ENCODE measurements at places on chromosomes 16 and 17.

DNA sequence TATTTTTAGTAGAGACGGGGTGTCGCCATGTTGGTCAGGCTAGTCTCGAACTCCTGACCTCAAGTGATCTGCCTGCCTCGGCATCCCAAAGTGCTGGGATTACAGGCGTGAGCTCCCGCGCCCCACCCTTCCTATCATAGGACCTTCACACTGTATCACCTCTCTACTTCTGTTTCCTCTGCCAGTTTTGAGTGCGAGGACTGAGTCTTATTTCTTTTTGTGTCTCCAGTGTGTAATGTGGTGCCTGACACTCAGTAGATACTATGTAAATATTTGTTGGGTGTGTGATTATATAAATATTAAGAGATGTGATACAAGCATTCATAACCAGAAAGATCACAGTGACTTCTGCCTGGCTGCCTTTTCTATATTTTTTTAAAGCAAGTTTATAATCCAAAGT is 10.5 kb downstream of the PRKCA start:
- DNase-seq = no peak

DNA sequence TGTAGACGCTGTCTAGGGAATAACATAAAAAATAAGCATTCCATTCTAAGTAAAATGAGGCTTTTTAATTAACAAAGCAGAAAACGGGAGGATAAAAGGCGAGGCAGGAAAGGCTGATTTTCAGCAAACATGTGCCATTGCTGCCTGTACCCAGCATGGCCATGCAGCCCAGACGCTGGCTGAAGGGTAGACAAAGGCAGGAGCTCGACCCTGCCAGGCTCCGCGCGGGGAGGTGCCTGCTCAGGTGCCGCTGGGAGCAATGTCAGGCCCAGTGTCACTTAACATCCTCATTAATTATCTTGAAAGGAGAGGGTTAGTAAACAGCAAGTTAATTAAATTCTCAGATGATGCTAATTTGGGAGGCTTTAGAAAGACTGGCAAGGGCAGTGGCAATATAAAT is 136.0 kb downstream of the ZFHX3 start:
- DNase-seq = no peak

- DNase-seq = no peak
Measured at GRCh38 chr17:5580367-5580766, 3.9 kb downstream of the NLRP1 start.

DNA sequence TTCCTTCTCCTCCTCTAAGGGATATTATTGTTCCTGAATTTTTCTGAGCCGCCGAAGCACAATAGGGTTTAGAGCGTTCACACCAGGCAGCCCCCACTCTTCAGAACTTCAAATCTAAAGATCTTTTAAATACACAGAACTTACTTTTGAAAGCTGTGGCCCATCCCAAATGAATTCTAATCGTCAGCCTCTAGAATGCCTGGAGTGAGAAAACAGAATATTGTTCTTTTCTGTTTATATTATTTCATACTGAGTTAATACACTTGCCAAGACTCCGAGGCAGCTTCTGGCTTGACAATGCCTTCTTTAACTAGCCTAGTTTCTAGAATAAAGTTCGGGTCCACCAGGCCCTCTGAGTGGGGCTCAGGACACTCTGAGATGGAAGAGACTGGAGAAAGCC is 405.6 kb downstream of the WWOX start:
- no peak for DNase-seq

GRCh38 chr17:49401971-49402611 is 12.6 kb downstream of the PHB1 start:
- DNase-seq = no peak

DNA sequence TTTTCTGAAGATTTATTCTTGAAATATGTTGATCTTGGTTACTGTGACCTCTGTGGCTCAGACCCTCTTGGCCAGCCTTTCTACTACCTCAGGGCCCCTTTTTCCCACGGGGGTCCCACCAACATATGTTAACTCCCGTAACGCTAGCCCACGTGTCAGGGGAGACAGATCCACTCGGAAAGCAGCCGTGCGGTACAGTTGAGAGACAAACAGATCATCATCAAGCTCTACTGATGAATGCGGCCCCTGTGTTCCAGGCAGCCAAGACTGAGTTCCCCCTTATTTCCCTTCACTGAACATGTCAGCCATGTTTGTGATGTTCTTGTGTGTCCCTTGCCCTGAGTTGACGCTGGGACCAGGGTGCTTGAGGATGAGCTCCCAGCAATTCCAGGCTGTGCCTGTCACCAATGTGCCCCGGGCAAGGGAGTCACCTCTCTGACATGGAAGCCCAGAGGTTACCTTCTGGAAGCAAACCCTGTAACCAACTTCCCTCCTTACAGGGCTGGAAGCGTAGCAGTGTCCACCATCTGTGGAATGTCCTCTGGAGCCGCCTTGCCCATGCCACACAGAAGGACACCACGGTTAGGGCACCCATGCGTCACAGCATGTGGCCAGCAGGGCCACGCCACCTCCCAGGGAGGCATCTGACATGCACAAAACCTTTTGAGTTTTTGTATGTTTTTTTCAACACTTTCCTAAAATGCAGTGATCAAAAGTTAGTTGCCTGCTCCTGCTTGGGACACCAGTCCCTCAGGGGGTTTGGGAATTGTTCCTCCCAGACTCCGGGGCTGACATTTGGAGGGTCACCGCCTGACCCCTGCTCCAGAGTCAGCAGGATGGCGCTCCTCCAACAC is 193.7 kb upstream of the CHMP6 start:
- DNase-seq = no peak

- DNase-seq = peak; percentile 13
Measured at GRCh38 chr16:31134625-31135534, 647 bp downstream of the PRSS8 start.

GRCh38 chr17:77194179-77194578 is 53.4 kb downstream of the SEC14L1 start:
- no peak for DNase-seq

DNA sequence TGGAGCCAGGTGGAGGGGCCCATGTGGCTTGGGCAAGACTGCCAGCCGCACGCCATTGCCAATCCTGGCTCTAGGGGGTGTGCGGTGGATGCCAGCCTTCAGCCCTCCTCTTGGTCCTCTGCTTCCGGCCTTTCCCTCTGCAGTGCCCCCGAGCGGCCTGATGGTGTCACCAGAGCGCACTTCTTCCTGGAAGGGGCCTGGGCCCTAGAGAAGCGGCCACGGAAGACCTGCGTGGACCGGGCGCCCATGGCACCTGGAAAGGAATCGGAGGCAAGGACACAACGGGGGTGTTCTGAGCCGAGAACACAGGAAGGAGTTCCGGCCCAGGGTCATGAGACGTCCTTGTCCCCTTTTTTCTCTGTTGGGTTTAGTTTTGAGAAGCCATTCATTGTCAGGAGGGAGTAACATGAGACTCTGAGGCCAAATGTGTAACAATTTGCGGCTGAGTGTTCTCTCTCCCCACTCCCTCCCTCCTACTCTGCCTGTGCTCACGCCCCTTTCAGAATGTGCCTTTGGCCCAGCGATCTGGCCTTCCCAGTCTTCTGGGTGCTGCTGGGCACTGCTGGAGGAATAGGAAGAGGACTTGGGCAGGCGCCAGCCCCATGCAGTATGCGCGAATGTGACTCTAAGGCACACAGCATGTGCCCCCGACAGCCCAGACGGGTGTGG is 92.8 kb downstream of the IRX3 start:
- DNase-seq = no peak

GRCh38 chr16:87836844-87837581 is 32.3 kb downstream of the SLC7A5 start:
- no peak for DNase-seq

- DNase-seq = no peak
Measured at GRCh38 chr16:87765473-87765775, 362 bp downstream of the KLHDC4 start.

- DNase-seq = no peak
Measured at GRCh38 chr17:17993366-17993765, 20.7 kb downstream of the DRC3 start.

- DNase-seq = no peak
Measured at GRCh38 chr16:72876981-72877373, 171.0 kb downstream of the ZFHX3 start.

DNA sequence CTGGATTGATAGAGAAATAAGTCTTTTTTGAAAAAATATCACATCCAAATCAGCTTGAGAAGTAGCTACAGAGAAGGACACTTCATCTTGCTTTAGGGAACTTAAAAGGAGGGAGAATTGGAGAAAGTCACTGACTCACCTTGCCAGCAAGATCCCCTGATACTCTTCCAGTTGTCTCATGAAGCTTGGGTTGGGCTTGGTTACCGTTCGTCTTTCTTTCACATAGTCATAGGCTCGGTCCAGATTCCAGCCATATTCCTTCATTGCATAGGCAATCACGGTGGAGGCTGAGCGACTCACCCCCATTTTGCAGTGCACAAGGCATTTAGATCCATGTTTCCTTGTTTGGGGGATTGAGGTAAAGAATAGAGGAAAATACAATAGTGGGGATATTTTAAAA is 25.3 kb upstream of the CORO6 start:
- DNase-seq = no peak

DNA sequence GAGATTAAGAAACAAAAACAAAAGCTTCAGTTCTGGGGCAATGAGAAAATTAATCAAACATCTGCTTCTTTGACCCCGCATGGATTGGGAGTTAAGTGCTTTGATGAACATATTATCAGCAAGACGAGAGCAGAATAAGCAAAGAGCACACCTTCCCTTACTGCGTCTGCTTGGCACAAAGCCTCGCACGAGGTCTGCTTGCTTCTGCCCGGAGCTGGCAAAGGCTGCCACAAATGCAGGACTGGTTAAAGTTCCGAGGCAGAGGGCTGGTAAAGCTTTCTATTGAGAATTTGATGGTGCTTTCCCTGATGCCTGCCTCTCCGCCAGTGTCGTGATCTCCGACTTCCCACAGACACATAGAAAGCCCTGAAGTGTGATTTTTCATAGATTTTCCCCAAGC is 17.0 kb downstream of the VAT1L start:
- DNase-seq = no peak

- DNase-seq = no peak
Measured at GRCh38 chr17:17856386-17856785, 19.6 kb upstream of the SREBF1 start.

- no peak for DNase-seq
Measured at GRCh38 chr16:87628940-87629339, 26.6 kb downstream of the JPH3 start.

DNA sequence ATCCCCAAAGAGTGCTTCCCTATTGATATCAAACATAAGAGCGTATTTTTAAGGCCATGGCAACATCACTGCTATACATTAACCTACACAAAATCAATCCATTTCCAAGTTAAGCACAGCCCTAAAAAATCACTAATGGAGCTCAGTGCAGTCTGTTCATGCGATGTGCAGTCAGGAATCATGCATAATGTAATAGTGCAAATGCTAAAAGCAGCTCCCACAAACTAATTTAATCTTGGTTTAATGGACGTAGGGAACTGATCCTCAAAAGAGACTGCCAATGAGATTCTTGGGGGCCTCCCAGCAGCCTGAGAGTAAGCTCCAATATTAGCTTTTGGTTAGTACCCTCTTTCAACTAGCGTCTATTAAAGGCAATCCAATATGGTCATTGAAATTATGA is 245.9 kb downstream of the TOX3 start:
- no peak for DNase-seq

- peak; percentile 81 for DNase-seq
Measured at GRCh38 chr16:11084484-11084875, 140.1 kb downstream of the CLEC16A start.

GRCh38 chr17:7138800-7139381 is 24.3 kb upstream of the ASGR2 start:
- DNase-seq = no peak

DNA sequence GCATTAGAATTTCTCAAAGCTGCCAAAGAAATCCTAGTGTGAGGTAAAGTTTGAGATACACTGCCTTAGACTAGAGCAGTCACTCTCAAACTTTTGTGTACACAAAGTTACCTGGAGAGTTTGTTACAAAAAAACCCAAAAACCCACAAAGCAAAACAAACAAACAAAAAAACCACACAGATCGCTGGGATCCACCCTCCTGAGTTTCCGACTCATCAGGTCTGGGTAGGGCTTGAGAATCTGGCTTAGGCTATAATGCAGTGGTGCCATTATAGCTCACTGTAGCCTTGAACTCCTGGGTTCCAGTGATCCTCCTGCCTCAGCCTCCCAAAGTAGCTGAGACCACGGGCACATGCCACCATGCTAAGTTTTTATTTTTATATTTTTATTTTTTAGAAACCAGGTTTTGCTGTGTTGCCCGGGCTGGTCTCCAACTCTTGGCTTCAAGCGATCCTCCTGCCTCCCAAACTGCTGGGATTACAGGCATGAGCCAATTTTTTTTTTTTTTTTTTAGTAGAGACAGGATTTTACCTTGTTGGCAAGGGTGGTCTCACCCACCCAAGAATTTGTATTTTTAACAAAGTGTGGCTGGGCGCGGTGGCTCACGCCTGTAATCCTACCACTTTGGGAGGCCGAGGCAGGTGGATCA is 22.3 kb upstream of the SMG1 start:
- no peak for DNase-seq

DNA sequence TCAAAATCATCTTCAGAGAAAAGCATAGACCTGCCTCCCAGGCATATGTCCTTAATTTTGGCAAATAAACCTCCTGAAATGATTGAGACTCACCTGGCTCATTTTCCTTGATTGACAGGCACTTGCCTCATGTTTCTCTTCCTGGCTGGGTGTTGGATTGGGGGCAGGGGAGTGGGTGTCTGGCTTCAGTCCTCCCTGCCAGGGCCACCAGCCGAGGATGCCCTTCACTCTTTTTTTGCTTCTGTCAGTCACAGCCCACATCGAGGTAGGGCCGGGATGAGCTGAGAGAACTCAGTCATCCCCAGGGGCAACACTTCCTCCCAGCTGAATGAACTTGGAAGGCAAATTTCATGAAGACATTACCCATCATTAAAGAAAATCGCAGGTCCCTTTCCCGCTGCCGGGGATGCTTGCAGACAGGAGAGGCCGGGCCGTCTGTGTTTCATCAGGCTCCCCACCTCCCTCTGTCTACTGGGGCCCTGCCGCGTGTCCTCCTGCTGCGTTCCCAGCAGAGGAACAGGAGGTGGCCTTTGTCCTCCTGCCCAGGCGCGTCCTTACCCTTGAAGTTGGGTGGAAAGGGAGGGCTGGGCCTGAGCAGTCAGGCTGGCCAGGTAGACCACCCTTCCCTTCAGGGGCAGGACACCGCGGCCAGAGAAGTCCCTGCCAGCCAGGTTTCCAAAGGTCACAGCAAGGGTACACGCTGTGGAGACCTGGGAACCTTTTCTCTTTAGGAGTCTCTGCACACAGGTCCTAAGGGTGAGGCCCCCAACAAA is 11.2 kb upstream of the DNAH17 start:
- DNase-seq = peak; percentile 14

Data from NCI-H2227 treated with DMSO at 0.1 percent for 48 hours (cell line).